ENCODE measurements at places on chromosomes 5 and 9.

GRCh38 chr5:83149671-83150070, 72.3 kb downstream of the XRCC4 start:
- DNase-seq: peak; percentile 88

GRCh38 chr9:129322641-129323375, 144.7 kb upstream of the IER5L start:
- no peak for DNase-seq

- no peak for DNase-seq
Measured at GRCh38 chr5:132069561-132069960, 4.0 kb upstream of the CSF2 start.

- DNase-seq: no peak
Measured at GRCh38 chr5:151056379-151057325, 24.2 kb downstream of the TNIP1 start.

- DNase-seq: no peak
Measured at GRCh38 chr5:150085950-150086715, at the start of gene CSF1R. Gene CSF1R, minus strand, starts transcription at chr5:150086554. Its CDS starts 127 bp downstream, at chr5:150086427.

Data from renal cortical epithelial cell (primary cell).